A549 treated with Hydrocortisone at 1 μM for 4 hours (cell line): ENCODE measurements at places on chromosomes 5 and 9. TPM values are rescaled to one million over a fixed set of nuclear protein-coding genes. Genes with fewer than 3 reads are reported as not detected.

Gene SEMA4D
- 3.9 to 5.4 TPM (median 5.0 TPM) in 5 replicates for total RNA-seq

Gene SAPCD2
- total RNA-seq: 17.6 to 24.7 TPM (median 21.7 TPM) in 5 replicates

Gene ORM2
- total RNA-seq: not detected in 5 replicates

Gene CNTLN
- 3.9 to 6.5 TPM (median 5.3 TPM) in 5 replicates for total RNA-seq

Gene SPINK4
- total RNA-seq: not detected in 5 replicates

Gene GPR150
- 0.06 to 0.23 TPM (median 0.16 TPM) in 5 replicates for total RNA-seq

Gene ENHO
- total RNA-seq: 0.88 to 2.5 TPM (median 1.9 TPM) in 5 replicates
